RPMI8226 (cell line): ENCODE measurements at places on chromosomes 2 and 18.
A peak's percentile ranks its signal among the peaks of the same experiment; 100 is the strongest.

DNA sequence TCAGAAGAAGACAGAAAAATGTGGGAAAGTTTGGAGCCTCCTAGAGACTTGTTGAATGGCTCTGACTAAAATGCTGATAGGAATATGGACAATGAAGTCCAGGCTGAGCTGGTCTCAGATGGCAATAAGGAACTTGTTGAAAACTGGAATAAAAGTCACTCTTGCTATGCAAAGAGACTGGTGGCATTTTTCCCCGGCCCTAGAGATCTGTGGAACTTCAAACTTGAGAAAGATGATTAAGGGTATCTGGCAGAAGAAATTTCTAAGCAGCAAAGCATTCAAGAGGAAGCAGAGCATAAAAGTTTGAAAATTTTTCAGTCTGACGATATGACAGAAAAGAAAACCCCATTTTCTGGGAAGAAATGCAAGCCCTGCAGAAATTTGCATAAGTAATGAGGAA is 159.3 kb downstream of the MREG start:
- no peak for DNase-seq

- DNase-seq, result no peak
Observed at GRCh38 chr2:187918996-187919821, 365.0 kb upstream of the TFPI start.

DNA sequence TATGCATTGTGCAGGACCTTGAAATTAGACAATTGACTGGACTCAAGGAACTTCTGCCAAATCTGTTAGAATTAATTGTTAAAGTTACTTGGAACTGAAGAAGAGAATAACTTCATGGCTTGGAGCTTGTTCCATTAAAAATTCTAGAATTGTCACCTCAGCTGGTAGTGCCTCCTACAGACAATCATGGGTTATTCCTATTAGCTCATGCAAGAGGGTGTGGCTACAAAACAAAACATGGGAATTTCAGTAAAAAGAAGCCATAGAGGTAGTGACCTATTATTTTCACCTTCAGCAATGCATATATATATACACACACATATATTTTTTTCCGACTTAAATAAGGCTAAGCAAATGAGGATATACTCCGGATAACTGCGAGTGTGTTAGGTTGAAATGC is 181.9 kb upstream of the DTNA start:
- DNase-seq, result no peak

GRCh38 chr2:18423636-18424035 is 136.8 kb downstream of the RDH14 start:
- no peak for DNase-seq

GRCh38 chr2:113876503-113877387 is 13.1 kb upstream of the ACTR3 start:
- DNase-seq, result peak; percentile 76

- peak; percentile 75 for DNase-seq
Observed at GRCh38 chr2:186059096-186059495, 320.5 kb downstream of the FSIP2 start.

DNA sequence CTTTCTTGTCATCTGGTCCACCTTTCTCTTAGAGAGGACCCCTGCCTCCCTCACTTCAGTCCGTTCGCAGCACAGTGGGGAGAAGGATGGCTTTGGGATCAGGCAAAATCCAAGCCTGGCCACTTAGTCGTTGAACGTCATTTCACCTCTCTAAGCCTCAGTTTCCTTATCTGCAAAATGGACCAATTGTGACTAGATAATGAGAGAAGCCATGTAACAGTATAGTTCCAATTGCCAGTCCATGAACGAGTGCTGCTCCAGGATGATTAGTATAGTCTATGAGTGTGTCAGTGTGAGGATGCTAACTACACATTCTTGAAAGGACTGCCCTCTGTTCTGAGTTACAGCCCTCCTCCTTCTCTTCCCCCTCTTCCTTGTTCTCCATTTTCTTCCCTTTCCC is 1.1 kb downstream of the INHA start:
- DNase-seq, result no peak

- no peak for DNase-seq
Observed at GRCh38 chr2:28294451-28294850, 98.2 kb upstream of the FOSL2 start.

DNA sequence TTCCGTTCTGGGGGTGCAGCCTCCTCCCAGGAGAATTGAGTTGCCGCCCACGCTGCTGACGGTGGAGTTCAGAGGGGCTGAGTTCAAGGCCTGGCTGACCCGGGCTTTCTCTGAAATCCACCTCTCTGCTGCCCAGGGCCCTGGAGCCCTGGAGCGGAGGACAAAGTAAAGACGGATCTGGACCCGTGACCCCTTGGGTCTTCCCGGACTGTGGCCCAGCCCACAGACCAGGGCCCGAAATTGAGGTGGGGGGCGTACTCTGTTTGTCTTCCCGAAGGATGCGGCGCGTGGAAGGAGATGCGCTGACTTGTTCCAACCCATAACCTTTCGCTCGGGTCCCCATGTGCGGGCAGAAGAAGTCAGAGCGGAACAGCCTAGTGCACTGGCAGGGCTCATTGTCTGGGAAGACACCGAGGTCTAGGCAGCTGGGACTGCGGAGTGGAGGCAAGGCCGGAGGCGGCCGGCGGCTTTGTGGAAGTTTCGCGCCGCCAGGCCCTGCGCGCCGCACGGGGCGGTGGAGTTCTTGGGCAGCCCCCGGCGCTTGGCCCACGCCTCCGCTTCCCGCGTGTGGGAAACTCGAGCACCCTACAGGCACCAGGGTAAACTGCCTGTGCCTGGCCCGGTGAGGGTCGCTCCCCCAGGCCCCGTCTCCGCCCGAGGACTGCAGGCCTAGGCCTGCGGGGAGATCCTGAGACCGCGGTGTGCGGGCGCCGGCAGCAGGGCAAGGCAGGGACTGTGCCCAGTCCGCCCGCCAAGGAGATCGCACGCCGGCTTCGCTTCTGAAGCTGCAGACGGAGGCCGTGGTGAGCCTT is 9.8 kb downstream of the POU3F3 start:
- DNase-seq, result no peak

DNA sequence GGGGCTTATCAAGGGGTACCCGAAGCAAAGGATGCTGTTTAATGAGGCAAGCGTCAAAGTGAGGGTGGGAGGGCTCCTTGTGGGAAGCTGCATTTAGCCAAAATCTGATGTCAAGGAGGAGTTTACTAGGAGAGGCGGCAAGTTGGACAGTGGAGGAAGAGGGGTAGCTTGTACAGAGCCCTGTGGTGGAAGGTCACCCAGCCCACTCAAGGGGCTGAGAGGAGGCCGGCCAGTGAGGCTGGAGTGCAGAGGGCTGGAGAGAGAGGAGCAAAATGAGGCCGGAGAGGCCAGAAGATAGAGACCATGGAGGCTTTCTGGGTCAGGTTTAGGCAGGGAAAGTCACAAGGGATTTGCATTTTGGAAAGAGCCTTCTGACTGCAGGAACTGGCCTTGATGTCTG is 49.5 kb downstream of the ASB1 start:
- no peak for DNase-seq

DNA sequence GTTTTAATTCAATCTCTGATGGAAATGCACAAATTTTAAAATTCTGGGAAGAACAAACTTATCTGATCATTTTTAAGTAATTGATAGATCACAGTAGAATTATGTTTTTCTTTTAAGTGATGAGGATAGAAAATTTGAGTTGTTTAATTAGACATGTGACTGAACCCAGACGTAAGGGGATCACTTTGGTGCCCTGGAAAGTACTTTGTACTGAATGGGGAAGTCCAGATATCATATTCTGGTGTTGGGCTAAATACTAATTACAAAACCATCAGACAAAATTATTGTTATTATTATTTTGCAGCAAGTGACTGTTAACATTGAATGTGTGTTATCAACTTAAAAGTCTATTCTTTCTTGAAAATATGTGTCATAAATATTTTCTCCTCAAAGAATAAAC is 994.6 kb downstream of the TSN start:
- no peak for DNase-seq

GRCh38 chr2:28378679-28379584 is 13.7 kb upstream of the FOSL2 start:
- no peak for DNase-seq

- peak; percentile 56 for DNase-seq
Observed at GRCh38 chr18:23136326-23137096, 1.2 kb downstream of the CABLES1 start.

- peak; percentile 32 for DNase-seq
Observed at GRCh38 chr18:46411867-46412690, 244.9 kb downstream of the LOXHD1 start.

- DNase-seq, result no peak
Observed at GRCh38 chr2:43136876-43137275, 89.5 kb downstream of the ZFP36L2 start.

GRCh38 chr2:189253836-189254235 is 74.3 kb upstream of the COL5A2 start:
- no peak for DNase-seq

- DNase-seq, result no peak
Observed at GRCh38 chr2:170214309-170214948, 36.5 kb downstream of the MYO3B start.

- no peak for DNase-seq
Observed at GRCh38 chr2:41142478-41142877, 690.6 kb upstream of the SLC8A1 start.

DNA sequence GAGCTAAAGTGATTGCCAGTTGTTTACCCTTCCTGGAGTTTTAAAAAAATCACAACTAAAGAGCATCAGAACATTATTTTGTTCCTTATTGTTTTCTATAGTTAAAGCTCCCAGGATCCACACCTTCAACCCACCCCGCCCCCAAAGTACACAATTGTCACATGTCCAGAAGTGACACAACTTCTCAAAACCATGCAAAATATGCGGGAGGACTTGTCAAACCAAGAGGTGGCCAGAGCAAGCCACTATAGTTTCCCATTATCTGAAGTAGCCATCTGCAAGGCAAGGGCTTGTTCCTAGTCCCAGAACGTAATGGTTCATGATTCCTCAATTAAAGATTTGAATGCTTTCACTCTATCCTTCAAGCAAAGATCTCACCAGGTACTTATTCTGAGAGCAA is 9.9 kb upstream of the INO80C start:
- DNase-seq, result no peak

DNA sequence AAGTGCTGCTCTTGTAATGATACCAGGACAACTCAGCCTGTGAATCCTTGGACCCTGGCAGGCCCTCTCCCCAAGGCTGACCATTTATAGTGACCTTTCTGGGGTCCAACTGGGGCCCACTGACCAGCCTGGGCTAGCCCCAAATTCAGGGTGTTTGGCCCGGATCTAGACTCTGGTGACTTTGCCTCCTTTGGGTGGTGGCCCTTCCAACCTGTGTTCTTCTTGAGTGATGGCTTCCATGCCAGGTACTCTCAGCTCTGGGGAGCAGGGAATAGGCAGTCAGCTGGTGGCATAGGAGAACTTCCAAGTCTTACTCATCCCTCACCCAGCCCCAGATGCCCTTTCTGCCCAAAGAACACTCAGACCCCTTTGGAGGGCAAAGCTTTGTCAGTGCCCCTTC is 10.3 kb downstream of the MYO7B start:
- no peak for DNase-seq

- DNase-seq, result no peak
Observed at GRCh38 chr2:237383991-237384671, 29.8 kb downstream of the COL6A3 start.

DNA sequence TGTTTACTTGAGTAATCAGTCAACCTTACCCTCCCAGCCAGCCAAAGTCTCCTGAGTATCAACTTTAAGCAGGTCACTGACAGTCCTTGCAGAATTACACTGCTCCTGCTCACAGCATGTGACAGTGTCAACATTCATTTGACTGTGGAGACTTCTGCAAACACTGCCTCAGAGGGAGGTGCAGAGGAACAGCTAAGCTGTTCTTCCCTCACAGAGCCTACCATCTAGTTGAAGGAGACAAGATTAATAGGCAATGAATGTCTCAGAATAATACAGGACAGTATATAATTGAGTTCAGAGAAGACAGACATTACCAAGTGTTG is 11.9 kb downstream of the SLC14A2 start:
- no peak for DNase-seq

DNA sequence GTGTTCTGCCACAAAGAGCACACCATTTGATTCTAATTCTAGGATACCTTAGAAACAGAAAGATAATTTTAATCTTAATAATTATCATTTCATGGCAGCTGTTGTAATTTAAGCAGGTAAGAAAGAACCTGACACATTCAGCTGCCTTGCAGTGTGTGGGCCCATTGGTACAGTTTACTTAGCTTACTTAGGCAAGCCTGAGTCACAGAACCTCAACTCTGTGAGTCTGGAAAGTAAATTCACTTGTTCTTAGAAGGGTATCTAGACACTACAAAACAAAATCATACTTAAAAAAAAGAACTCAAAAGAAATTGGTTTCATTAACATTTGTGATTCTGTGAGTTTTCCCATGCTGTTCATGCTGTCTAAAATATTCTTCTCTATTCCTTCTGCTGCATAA is 956.3 kb upstream of the SLC39A10 start:
- DNase-seq, result no peak

DNA sequence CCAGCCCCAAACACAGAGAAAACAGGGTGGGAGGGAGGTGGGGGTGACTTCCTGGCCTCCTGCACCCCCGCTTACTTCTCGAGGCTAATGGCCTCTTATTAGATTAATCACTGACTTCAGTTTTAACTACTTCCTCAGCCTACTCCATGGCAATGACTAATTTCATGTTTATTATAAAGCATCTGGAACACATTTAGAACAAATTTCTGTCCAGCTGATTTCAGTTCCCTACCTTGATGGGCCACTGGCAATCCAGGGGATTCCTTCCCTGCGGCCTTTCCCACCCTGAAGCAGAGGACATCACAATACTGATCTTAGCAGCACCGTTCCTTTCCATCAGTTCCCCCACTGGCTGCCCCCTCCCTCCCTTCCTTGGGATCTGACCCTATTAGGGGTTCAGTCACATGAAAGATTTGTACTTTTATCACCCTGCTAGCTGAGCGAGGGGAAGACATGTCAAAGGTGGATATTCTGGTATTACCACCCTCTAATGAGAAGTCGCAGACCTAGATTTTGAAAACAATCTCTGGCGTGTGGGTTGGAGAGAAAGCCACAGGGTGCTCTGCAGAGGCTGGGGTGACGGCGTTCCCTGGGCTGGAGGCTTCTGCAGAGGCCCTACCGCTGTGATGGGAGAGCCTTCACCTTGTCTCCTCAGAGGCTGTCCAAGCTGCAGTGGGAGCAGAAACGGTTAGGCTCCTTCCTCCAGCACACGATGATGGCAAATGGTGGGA is 67.6 kb downstream of the KIAA2012 start:
- no peak for DNase-seq

- DNase-seq, result no peak
Observed at GRCh38 chr18:7062236-7062635, 55.4 kb downstream of the LAMA1 start.

DNA sequence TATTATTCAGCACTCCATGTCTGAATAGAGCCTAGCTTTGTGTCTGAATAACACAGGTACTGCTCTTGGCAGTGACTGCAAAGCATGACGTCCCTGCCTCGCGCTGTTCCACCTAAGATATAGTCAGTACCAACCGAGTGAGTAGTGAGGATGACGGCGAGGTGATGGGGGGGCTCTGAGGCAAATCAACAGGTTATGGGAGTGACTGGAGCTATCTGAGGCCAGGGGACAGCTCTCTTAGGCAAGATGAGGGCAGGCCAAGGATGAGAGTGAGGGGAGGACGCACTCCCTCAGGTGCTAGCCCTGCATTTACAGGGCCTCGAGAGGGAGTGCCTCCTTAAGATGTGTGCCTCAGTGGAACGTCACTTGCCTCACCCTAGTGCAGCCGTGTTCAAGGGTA is 28.1 kb upstream of the NOTO start:
- no peak for DNase-seq

- DNase-seq, result no peak
Observed at GRCh38 chr2:162711832-162712540, 126.6 kb downstream of the KCNH7 start.

- no peak for DNase-seq
Observed at GRCh38 chr18:2053490-2054089, 517.7 kb downstream of the METTL4 start.

- no peak for DNase-seq
Observed at GRCh38 chr2:158529379-158530259, 72.9 kb downstream of the PKP4 start.

- no peak for DNase-seq
Observed at GRCh38 chr2:68878753-68879152, 7.6 kb upstream of the BMP10 start.
